ENCODE measurements at places on chromosomes 13 and 19.
A peak's percentile ranks its signal among the peaks of the same experiment; 100 is the strongest.

DNA sequence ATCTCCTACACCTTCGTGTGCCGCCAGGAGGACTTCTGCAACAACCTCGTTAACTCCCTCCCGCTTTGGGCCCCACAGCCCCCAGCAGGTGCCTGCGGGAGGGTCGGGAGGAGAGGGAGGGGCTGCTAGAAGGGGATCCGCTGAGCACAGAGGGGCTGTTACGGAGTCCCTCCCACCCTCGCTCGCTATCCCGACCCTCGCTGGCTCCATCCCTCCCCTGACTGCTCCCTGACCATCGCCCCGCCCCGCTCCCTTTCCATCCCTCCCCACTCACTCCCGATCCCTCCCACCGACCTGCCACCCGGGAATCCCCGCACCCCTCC is 780 bp downstream of the CD177 start:
- no peak for DNase-seq

DNA sequence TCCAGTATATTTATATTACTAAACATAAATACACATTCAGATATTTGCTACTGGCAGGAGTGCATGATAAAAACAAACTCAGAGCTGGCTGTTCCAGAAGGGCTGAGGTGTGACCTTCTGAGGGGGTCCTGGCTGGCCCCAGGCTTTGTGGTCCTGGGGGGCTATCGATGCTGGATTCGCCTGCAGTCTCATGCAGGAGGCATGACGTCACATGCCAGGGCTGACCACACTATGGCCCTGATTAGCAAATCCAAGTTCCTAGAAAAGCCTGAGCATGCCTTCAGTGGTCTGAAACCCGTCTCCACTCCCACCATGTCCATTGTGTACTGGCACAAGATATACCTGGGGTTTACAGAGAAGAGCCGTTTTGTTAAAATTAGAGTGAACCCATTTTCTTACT is 97.9 kb downstream of the KL start:
- DNase-seq = no peak

DNA sequence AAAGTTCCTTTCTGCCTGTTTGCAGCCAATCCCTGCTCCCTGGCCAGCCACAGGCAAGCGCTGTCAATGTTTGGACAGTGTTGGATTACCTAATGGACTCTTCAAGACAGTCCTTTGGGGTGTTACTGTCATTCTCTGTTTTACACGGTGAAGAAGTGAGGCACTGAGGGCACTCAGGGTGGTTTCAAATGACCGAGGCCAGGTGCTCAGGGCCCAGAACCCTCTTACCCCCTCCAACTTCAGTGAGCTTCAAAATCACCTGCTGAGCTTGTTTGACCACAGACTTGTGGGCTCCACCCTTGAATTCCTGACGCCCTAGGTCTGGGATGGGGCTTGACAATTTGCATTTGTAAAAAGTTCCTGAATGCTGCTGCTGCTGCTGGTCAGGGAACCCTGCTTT is 97.9 kb downstream of the GGACT start:
- DNase-seq = no peak

DNA sequence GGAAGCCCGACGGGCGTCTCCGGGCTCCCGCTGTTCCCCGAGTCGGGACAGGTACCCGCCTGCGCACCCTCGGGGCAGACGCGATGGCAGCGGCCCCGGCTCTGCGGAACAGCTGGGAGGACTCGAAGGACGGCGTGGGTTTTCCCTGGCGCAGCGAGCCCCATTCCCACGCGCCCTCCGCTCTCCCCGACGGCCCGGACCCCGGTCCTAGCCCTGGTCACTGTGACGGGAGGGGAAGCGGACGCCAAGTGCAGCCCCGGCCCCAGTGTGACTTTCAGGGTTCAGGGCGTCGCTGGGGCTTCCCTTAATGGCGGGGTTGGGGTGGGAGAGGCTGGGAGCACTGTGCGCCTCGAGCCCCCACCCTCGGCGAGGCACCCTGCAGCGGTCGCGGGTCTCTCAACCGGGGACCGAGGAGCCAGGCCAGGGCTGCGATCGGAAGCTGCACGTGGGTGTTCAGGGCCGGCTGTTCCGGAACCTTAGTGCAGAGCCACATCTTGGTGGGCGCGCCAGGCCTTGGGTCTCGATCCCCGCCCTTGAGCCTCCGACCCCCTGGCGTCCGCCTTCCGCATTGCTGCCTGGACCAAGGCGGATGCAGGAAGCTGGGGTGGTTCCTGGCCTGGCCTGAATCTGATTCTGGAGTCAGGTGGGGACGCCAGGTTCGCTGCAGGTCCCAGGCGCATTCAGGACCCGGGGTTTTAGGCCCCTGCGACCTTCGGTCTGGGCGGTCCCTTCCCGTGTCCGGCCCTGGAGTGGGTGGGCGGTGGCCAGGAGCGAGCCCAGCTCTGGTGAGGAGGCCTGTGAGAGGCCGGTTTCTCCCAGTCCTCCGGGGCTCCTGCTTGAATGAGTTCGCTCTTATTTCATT is 3.5 kb downstream of the LGALS7B start:
- DNase-seq = no peak

DNA sequence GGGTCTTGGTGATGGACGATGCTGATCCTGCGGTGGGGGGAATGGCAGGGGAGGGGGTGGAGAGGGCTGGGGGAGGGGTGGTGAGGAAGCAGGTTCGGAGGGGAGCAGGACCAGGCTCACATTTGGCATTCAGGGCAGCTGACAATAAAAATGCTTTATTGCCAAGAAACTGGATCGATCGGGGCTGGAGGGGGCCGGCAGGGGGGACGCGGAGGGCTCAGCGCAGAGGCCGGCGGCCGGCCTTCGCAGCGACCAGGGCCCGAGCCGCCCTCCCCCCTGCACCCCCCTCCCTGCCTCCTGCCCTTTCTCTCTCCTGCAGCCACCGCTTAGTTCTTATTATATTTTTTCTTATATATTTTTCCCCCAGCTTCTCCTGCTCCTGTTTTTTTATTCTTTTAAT is 18.1 kb upstream of the POU2F2 start:
- no peak for DNase-seq

GRCh38 chr13:98509271-98510155 is 67.4 kb downstream of the STK24 start:
- DNase-seq = no peak

GRCh38 chr13:73508841-73509240 is 450.0 kb downstream of the KLF5 start:
- DNase-seq = no peak

- DNase-seq = no peak
Observed at GRCh38 chr13:98797456-98797855, 45.0 kb upstream of the SLC15A1 start.

DNA sequence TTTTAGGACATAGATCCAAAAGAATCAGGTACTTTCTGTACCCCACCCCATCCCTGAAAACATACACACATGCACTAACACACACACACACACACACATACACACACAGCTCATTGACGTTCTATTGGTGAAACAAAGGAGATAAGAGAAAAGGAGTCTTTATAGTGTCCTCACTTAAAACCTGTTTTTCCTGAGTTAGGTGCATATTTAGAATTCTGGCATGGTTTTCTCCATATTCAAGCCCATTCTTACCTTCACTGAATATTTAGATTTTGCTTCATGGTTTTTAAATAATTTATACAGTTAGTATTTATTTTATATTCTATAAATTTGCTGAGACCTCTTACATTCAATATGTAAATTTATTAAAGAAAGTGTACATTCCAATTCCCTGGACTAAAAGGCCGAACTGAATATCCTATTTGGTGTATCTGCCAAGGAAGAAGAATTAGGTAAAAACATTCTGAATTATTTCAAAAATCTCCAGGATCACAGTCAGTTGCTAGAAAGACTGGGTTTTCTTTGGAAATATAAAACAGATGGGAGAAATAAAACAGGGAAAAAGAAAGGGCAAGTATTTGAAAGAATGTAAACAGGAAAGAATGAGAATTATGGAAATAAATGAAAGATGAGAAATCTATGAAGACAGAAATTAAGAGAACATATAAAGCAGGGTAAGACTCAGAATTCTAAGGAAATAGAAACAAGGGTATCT is 556.2 kb downstream of the KCTD12 start:
- DNase-seq = no peak

DNA sequence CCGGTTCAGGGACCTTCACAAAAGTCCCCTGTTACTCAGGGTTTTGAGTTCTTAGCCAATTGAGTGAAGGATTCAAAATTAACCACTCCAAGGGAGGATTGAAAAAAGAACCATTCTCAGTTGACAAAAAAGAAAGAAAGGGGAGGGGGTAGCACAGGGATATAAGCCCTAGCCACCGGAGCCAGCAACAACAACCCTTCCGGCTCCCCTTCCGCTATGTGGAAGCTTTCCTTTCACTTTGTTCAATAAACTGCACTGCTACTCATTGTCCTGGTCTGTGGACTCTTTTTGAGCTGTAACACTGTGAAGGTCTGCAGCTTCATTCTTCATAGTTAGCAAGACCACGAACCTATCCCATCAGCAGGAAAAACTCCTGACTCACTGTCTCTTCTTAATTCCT is 1488.1 kb upstream of the PRR20A start:
- no peak for DNase-seq

DNA sequence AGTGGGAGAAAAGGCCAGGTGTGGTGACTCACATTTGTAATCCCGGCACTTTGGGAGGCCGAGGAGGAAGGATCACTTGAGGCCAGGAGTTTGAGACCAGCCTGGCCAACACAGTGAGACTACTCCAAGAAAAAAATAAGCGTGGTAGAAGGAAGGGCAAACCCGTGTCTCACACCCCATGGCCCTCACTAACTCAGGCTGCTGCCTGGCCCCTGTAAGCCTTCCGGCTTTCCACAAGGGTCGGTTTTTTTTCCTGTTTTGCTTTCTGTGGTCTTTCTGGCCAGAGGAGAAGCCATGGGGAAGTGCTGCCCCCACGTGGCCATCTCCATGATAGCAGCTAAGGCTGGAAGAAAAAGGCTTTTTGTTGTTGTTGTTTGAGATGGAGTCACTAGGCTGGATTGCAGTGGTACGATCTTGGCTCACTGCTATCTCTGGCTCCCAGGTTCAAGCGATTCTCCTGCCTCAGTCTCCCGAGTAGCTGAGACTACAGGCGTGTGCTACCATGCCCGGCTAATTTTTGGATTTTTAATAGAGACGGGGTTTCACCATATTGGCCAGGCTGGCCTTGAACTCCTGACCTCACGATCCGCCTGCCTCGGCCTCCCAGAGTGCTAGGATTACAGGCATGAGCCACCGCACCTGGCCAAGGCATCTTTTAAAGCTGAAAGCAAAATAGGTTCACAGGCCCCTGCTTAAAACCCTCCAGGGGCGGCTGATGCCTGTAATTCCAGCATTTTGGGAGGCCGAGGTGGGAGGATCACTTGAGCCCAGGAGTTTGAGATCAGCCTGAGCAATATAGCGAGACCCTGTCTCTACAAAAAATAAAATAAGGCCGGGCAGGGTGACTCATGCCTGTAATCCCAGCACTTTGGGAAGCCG is 7.5 kb upstream of the ARHGEF18 start:
- peak; percentile 62 for DNase-seq

- peak; percentile 39 for DNase-seq
Observed at GRCh38 chr19:17235971-17236777, 9.5 kb downstream of the NR2F6 start.

- DNase-seq = no peak
Observed at GRCh38 chr13:25707726-25708125, 336.0 kb downstream of the ATP8A2 start.

- no peak for DNase-seq
Observed at GRCh38 chr19:40801426-40802299, 2.7 kb downstream of the EGLN2 start.

- DNase-seq = no peak
Observed at GRCh38 chr19:47075179-47075810, 26.9 kb upstream of the TMEM160 start.

- DNase-seq = peak; percentile 19
Observed at GRCh38 chr13:40777166-40777808, 6.3 kb upstream of the MRPS31 start.

DNA sequence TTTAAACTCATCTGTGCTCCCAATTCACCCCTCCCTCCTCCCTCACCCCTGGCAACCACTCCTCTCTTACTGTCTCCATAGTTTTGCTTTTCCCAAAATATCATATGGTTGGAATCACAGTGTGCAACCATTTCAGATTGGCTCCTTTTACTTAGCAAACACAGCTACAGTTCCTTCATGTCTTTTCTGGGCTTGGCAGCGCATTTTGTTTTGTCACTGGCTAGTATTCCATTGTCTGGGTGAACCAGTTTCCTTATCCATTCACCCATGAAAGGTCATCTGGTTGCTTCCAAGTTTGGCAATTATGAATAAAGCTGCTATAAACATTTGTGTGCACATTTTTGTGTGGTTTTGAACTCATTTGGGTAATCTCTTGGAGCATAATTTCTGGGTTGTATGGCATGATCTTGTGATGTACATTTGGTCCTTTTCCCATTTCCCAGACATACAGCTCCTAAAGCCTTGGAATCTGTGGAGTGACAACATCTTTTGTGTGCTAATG is 23.9 kb upstream of the GAS6 start:
- DNase-seq = no peak

DNA sequence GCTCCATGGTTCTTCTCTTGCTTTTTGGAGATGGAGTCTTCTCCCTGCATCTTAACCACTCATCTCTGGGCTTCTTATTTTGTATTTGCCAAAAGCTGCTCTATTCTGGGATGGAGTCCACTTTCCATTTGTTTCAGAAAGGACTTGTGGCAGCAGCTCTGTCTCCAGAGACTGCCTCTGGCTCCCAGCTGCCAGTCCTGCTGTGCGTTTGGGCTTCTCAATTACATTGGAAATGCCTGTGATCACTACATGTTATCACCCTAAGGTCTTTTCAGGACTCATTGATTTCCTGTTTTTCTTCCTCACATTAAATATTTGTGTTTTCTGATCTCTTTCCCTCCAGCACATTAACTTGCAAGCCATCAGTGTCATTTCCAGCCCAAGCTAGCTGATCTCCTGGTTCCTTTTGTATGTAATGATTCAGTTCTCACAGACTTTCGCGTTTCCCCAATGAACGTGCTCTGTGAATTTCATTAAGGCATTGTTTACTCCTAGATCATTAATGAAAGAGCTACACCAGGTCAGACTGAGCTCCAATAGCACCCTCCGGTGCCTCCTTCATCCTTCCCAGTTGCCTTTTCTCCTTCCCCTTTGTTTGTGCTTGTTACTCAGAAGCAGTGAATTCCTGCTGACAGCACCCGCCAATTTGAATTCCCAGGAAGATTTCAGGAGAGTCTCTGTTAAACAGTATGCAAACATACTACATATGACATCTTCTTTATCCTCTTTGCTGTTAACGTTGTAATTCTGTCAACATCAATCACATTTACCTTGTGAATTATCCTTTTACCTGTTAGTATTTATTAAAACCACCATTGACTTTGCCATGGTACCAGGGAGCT is 3.0 kb downstream of the CBY2 start:
- no peak for DNase-seq

- DNase-seq = no peak
Observed at GRCh38 chr13:24221007-24221406, 60.5 kb downstream of the SPATA13 start.

GRCh38 chr13:94362411-94362909 is 117.0 kb downstream of the DCT start:
- DNase-seq = peak; percentile 78

- no peak for DNase-seq
Observed at GRCh38 chr19:48122421-48122820, 11.8 kb upstream of the PLA2G4C start.

DNA sequence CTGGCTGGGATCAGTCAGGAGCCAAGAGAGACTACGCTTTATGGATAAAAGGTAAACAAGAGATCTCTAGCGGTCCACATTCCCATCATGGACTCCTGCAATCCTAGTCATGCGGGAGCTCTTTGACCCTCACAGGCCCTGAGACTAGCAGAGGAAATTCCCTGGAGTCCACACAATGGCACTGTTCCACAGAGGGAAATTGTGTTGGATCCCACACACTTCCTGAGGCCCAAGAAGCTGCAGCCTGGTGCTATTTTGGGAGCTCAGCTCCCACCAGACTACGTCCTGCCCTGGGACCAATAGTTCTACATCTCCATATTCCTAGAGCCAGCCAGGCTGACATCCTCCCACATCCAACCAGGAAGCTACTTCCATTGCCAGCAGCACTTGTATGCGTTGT is 2358.4 kb downstream of the PCDH9 start:
- DNase-seq = no peak
